CD4-positive, alpha-beta T cell treated with Interleukin-17A for 1 hour (primary cell): ENCODE measurements at places on chromosomes 7 and 10.

DNA sequence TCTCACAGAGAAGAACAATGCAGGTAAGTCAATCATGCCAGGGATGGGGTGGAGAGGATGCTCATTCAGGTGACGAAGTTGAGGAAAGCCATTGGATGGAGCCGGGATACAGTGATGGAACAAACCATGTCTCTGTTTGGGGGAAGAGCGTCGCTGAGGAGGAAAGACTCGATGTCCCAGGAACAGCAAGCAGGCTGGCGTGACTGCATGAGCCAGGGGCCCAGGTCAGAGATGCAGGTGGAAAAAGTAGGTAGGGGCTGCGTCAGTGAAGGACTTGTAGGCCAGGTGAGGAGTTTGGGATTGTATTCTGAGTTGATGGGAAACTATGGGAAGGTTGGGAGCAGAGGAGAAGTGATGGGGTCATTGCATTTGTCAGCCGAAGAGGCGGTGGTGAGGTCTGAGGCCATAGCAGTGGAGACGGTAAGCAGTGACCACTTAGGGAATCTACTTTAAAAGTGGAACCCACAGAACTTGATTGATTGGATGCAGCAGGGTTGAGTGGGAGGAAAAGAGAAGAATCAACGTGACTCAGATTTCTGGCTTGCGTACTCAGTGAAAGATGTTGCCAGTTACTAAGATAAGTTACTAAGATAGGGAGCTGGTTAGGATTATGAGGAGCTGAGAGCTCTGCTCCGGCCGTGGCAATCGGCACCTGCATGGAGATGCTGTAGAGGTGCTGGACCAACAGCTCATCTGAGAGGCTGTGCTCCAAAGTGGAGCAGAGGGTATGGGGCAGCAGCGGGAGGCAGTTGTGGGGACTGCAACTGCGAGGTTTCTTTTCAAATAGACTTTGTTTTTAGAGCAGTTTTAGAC lies 12.5 kb upstream of the IL2RA start:
- DNase-seq: no peak

DNA sequence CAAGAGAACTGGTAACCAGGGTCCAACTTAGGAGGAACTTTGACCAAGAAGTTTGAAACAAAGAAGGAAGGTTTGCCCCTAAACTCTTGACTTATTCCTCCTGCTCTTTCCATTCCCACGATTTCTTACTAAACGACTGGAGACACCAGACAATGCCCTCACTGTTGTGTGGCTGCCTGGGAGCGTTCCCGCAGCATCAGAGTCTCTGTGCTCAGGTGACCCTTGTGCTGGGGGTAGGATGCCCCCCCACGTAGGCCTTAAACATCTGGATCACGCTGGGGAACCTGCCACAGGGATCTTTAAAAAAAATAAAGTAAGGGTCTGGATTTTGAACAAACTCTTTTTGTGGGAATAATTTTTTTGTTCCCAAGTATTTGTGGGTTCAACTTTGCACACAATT lies 30.1 kb upstream of the CTBP2 start:
- no peak for DNase-seq

DNA sequence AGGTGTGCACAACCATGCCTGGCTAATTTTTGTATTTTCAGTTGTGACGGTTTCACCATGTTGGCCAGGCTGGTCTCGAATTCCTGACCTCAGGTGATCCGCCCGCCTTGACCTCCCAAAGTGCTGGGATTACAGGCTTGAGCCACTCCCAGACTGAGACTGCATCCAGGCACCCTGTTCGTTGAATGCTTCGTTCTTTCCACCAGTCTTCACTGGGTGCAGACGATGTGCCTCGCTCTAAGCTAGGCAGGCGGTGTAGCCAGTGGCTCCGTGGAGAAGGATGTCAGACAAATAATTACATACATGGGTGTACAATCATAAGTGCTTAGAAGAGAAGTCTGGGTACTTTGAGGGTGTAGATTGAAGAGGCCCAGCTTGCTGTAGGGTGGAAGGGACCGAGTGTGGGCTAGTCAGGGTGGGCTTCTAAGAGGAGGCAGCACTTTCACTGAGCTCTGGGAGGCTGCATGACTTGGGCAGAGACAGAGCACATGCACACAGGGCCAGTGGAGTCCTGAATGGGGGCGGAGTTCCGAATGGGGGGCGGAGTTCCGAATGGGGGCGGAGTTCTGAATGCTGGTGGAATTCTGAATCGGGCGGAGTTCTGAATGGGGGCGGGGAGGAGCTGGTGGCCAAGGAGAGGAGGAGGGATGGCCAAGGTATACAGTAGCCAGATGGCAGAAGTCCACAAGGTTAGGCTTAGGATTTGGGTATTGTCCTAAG lies 74.3 kb downstream of the COL26A1 start:
- no peak for DNase-seq

- DNase-seq: no peak
Measured at GRCh38 chr7:121681700-121682099, 191.3 kb upstream of the PTPRZ1 start.

- DNase-seq: no peak
Measured at GRCh38 chr7:10802526-10802925, 171.1 kb upstream of the PHF14 start.

DNA sequence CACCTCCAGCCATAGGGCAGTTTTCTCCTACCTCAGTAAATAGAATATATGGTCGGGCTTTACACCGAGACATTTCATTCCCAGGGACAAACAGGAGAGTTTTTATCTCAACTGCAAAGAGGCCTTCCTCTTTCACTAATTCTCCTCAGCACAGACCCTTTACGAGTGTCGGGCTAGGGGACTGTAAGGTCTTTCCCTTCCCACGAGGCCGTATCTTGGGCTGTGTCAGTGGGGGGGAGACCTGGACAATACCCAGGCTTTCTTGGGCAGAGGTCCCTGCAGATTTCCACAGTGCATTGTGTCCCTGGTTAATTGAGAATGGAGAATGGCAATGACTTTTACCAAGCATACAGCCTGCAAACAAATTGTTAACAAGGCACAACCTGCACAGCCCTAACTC lies 13.2 kb upstream of the ZNF488 start:
- no peak for DNase-seq

- DNase-seq: no peak
Measured at GRCh38 chr7:142301299-142301698, 43.4 kb upstream of the PRSS58 start.
